Spleen (tissue), 13 donors: ENCODE measurements at places on chromosomes 1 and 21. TPM values are rescaled to one million over a fixed set of nuclear protein-coding genes. Genes with fewer than 3 reads are reported as not detected.

The MPZL1 gene
- 65.8 TPM for total RNA-seq

The EPHA2 gene
- 14.8 TPM for total RNA-seq

The FCRL5 gene
- 73.4 TPM for total RNA-seq

The C1orf94 gene
- total RNA-seq, result not detected

GRCh38 chr21:28975397-28975796, 17.3 kb downstream of the LTN1 start:
- no peak for DNase-seq

DNA sequence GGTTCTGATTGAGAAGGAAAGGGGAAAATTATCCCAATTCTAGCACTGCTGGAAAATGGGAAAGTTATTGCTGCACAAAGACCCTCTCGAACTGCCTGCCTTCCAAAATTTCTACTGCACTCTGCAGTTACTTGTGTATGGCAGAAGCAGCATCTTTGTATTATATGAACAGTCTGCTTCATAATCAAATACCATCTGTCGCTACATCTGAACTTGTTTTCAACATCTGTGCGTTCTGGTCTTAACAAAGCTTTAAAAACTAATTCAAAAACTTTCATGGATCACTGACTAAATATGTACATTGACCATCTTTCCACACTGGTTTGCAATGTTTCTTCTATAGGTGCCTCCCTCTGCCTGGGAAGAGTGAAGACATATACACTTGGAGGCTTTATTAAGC, 79.2 kb downstream of the PROX1 start:
- DNase-seq, result no peak
